Stimulated activated CD8-positive, alpha-beta memory T cell treated with anti-CD3 and anti-CD28 coated beads, Interleukin-7, amount 100 ng/mL, for 1 hour (primary cell): ENCODE measurements at places on chromosomes 2 and 18.

GRCh38 chr2:111659361-111660333 lies 224.3 kb downstream of the ANAPC1 start:
- no peak for DNase-seq

DNA sequence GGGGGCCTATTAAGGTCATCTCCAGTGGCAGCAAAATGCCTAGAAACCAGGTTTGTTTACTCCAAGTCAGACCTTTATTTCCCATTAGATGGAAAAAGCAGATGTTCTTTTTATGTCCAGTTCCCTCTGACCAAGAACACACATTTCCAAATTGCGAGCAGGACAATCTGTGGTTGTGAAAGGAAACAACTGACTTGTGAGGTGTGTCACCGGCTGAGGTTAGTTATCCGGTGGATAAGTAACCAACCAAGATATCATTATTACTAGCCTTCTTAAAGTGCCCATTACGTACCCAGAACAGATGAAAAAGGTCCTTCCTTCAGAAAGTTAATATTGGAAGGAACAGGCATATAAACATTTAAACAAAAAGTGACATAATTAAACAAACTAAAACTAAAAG lies 112.9 kb downstream of the THADA start:
- no peak for DNase-seq

GRCh38 chr18:21335927-21336488 lies 94.0 kb downstream of the GREB1L start:
- DNase-seq: no peak

DNA sequence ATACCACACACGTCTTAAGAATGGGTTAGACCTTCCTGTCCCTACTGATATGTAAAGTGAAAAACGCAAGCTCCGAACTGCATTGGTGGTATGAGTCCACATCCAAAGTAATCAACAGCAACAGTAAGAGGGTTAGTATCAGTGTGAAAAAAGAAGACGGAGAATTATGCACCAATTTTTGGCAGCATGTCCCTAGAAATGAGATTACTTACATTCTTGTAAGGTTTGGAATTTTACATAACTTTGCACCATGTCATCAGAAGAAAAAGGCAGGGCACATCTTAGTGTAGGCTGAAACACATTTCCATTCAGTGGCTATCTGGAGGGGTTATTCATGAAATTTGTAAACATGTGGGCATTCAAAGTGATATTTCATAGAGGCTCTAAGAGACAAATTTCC lies 88.2 kb downstream of the LONRF2 start:
- no peak for DNase-seq

DNA sequence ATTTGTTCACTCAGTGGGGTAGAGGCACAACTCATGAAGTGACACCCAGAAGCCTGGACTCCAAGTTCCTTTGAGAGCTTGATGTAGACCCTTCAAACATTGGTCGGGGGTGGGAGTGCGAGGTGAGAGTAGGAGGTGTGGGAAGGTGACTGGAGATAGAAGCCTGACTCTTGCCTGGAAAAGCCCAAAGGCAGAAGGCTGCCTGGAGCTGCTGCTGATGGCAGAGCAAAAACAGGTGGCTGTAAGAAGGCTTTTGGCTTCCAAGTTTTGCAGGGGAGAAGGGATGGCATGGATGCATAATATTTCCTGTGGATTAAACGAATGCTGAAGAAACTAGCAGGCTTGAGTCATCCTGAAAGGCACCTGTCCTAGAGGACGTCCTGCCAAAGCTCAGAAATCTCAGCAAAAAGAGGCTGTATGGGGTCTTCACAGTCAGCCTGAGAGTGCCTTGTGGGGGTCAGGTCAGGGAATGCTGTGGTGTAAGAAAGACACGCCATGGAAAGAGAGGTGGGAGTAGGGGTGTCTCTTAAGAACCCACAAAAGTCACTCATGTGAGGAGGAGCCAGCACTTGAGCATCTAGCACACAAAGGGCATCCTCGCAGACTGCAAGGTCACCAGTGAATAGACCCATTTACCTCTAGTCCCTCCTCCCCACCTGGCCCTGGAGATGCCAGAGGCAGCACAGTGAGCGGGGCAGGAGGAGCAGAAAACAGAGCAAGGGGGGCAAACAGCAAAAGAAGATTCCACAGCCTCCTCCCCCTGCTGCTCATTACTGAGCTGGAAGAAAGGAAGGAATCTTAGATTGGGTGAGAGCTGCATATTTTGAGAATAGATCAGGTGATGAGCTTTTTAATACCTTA lies 37.5 kb downstream of the FASTKD2 start:
- no peak for DNase-seq

DNA sequence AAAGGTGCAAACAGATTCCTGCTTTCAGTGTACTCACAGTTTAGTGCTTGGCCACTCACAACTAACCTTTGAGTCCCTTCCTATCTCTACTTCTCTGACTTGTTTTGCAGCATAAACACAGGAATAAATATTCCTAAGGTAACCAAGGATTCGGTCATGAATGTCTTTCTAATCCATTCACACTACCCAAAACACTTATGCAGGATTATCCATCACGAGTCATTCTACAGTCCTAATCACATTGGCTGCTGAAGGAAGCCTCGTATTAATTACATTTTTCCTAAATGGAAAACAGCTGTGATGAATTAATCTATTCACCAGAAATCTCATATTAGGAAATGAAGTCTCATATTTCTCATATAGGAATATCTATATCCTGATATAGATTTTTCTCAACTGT lies 16.3 kb downstream of the RDH14 start:
- no peak for DNase-seq

GRCh38 chr2:225072444-225072843 lies 30.2 kb upstream of the DOCK10 start:
- DNase-seq: no peak

GRCh38 chr2:195695002-195695631 lies 38.1 kb downstream of the SLC39A10 start:
- DNase-seq: no peak

GRCh38 chr2:209610631-209611030 lies 161.0 kb upstream of the UNC80 start:
- no peak for DNase-seq

- DNase-seq: no peak
Observed at GRCh38 chr2:196987649-196988364, 61.3 kb upstream of the PGAP1 start.

DNA sequence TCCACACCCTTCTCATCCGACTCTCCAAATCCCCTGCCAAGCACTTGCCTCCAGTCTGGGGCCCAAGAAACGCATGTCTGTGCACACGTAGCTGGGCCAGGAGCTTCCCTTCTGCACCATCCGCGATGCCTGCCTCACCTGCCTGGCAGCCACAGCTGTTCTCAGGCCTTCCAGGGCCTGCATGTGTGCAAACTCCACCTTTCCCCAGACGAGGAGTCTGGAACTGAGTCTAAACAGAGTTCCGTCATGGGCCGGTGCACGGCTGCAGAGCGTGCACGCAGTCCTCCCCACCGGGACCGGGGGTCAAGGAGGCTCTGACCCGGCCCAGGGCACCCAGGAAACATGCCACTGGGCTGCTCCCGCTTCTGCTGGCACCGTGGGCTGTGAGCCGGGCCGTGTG lies 66.8 kb upstream of the SALL3 start:
- DNase-seq: no peak

DNA sequence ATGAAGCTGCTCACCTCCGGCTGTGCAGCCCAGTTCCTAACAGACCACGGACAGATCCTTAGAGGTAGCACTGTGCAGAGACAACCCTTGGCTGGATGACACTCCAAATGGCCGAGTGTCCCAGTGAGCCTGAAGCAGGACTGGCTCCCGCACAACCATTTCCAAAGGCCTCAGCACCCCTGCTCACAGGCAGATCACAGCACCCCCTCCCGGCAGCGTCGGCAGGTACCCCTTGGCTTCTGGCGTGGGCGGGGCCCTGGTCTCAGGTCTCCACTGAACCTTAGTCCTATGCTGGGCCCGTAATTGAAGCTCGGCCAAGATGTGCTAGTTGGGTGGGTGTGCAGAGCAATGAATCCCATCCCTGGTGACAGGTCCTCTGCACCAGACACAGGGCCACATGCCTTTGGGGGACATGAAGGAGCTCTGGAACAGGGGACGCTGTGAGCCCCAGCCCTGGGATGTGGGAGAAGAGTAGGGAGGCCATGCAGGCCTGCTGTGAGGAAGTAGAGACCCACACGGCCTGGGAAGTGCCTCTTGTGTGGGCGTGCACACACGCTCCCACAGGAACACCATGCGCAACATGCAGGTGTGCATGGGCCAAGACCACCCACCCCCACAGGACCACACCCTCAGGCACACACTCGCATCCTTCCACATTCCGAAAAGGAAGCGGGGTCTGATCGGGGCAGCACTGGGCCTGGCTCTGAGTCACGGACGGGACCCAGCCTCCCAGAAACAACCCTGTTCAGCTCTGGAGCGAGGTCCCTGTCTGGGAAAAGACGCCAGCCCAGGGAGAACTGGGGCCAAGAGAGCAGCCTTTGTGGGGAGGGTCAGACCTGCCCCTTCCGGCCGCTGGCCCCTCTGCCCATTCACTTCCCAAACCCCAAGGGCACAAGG lies 2.8 kb downstream of the DUSP2 start:
- DNase-seq: no peak

- no peak for DNase-seq
Observed at GRCh38 chr18:78402440-78402839, 577.2 kb upstream of the SALL3 start.

DNA sequence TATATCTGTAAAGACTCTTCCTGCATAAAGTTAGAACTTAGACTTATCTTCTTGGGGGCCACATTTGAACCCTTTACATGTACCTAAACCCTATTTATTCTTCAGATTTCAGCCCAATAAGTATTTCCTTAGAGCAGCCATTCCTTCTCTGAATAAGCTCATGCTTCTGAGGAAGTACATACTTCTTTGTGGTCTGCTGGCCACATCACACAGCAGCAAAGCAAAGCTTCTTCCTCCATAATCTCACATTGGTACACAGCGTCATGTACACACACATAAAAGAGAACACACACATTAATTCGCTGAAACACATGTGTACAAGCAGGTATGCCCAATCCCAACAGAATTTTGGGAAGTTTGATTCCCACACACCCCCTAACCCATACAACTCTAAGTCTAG lies 331.0 kb downstream of the CDH2 start:
- DNase-seq: no peak

- DNase-seq: no peak
Observed at GRCh38 chr2:53632714-53633113, 134.9 kb upstream of the CHAC2 start.

DNA sequence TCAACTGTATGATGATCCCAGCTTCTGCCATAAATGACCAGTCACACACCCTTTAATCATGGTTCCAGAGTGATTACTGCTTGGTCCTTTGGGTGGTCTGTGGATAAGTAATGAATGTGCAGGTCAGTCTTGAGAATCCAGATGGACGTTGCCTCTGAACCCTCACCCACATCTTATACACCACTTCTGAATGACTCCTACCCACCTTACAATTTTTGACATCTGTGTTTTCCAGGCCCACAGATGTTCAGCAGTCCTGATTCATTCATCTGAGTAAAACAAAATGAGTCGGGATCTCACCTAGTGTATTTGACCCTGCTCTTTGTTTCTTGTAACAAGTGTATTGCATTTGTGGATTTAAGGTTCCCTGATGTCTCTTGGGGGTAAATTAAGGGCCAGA lies 194.1 kb upstream of the CCDC68 start:
- no peak for DNase-seq

GRCh38 chr18:79625195-79625923 lies 54.2 kb upstream of the CTDP1 start:
- no peak for DNase-seq

- DNase-seq: no peak
Observed at GRCh38 chr18:74413836-74414235, 43.3 kb downstream of the DIPK1C start.

- no peak for DNase-seq
Observed at GRCh38 chr2:232539298-232540231, at the start of gene CHRNG. CHRNG (plus strand) TSS chr2:232539692; CDS start chr2:232539748, 56 bp downstream.

- no peak for DNase-seq
Observed at GRCh38 chr2:26674771-26675170, 17.8 kb upstream of the KCNK3 start.

GRCh38 chr2:58109481-58109880 lies 62.9 kb downstream of the VRK2 start:
- no peak for DNase-seq

DNA sequence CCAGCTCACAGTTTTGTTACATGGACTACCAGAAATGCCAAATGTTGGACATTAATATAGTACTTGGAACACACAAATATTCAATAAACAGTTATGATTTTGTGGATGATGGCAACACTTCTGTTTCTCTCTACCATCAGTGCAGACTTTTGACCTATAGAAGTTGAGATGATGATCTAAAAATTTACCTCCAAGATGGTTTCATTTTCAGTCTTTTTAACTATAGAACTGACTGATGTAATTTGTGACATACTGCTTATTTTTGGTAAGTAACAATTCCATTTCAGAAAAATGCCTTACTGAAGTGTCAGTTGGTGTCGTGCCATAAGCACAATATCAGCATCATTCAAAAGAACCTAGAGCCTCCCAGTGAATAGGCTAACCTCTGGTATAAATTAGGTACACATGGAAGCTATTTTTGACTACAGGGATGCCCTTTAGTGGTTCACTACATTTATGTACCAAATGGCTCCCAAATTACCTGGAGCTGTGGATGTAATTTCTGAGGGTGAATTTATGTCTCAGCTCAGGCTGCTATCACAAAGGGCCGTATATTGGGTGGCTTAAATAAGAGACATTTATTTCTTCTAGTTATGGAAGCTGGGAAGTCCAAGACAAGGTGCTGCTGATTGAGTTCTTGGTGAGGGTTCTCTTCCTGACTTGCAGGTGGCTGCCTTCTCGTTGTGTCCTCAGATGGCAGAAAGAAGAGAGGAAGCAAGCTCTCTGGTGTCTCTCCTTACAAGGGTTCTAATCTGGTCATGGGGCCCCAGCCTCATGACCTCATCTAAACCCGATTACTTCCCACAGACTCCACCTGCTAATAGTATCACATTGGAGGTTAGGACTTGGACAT lies 66.5 kb downstream of the ALPK2 start:
- DNase-seq: no peak

DNA sequence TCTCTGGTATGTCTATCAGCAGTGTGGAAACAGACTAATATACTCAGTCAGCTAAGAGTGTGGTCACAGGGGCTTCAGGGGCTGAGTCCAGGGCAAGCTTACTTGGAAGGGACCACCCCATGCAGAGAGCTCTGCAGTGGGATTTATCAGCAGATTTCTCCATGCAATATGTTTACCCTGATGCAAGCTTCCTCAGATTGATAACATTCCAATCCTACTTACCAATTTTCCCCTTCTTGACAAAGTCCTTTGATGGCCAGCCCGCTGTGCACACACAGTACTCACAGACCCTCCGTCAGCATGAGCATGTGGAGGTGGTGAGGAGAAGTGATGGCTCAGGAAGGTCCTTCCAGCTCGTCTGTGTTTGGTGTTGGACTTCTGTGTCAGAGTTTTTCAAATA lies 51.8 kb downstream of the SH3RF3 start:
- DNase-seq: no peak

GRCh38 chr2:240731178-240731545 lies 39.5 kb downstream of the AQP12A start:
- no peak for DNase-seq

- DNase-seq: no peak
Observed at GRCh38 chr2:1677821-1678165, 66.5 kb downstream of the PXDN start.
